H1 (cell line): ENCODE measurements at places on chromosomes 11 and 22. TPM values are rescaled to one million over a fixed set of nuclear protein-coding genes. Genes with fewer than 3 reads are reported as not detected.

Gene MMP8
- not detected in 2 replicates for polyA plus RNA-seq

Gene BTG4
- polyA plus RNA-seq: 0.06 TPM in 1 of 2 replicates, not detected in the other

Gene MAPK8IP2
- polyA plus RNA-seq: 1.5 and 1.7 TPM in 2 replicates

Gene PYGM
- 10.0 and 15.2 TPM in 2 replicates for polyA plus RNA-seq

Gene OSM
- not detected in 2 replicates for polyA plus RNA-seq

Gene CD44
- 9.9 and 13.7 TPM in 2 replicates for polyA plus RNA-seq

Gene ACRV1
- polyA plus RNA-seq: 0.06 TPM in 1 of 2 replicates, not detected in the other

Gene C1QTNF5
- 2.7 and 3.4 TPM in 2 replicates for polyA plus RNA-seq

Gene DDX6
- polyA plus RNA-seq: 15.4 and 29.8 TPM in 2 replicates

Gene FGF4
- polyA plus RNA-seq: 0.57 and 1.3 TPM in 2 replicates

Gene KDM4E
- polyA plus RNA-seq: not detected in 2 replicates

Gene MS4A7
- polyA plus RNA-seq: 0.05 TPM in 1 of 2 replicates, not detected in the other

Gene ISX
- not detected in 2 replicates for polyA plus RNA-seq

Gene CNGA4
- 0.29 and 0.74 TPM in 2 replicates for polyA plus RNA-seq

Gene FOSL1
- 7.2 and 11.6 TPM in 2 replicates for polyA plus RNA-seq

Gene OR10D3
- polyA plus RNA-seq: not detected in 2 replicates

Gene DNAJC24
- polyA plus RNA-seq: 6.8 and 7.2 TPM in 2 replicates

Gene NPTXR
- polyA plus RNA-seq: 3.7 and 4.9 TPM in 2 replicates

Gene KRTAP5-9
- polyA plus RNA-seq: 0.11 TPM in 1 of 2 replicates, not detected in the other

Gene SLC16A8
- polyA plus RNA-seq: 0.70 and 1.2 TPM in 2 replicates

Gene CD3G
- polyA plus RNA-seq: 0.02 TPM in 1 of 2 replicates, not detected in the other

Gene FXYD2
- 0.89 and 1.6 TPM in 2 replicates for polyA plus RNA-seq

Gene GNAZ
- polyA plus RNA-seq: 6.6 and 6.9 TPM in 2 replicates

Gene GAB2
- polyA plus RNA-seq: 6.2 and 6.3 TPM in 2 replicates

Gene MUC2
- not detected in 2 replicates for polyA plus RNA-seq

Gene HEPN1
- polyA plus RNA-seq: not detected in 2 replicates

Gene MAJIN
- not detected in 2 replicates for polyA plus RNA-seq

Gene CUL5
- 4.9 and 9.8 TPM in 2 replicates for polyA plus RNA-seq

Gene PLEKHB1
- polyA plus RNA-seq: 24.5 and 34.8 TPM in 2 replicates

Gene RBMXL2
- polyA plus RNA-seq: not detected in 2 replicates

Gene CREB3L1
- 4.1 and 6.5 TPM in 2 replicates for polyA plus RNA-seq

Gene APOA1
- 0.47 and 0.80 TPM in 2 replicates for polyA plus RNA-seq

Gene P2RX6
- 0.09 and 0.16 TPM in 2 replicates for polyA plus RNA-seq

Gene SCN4B
- polyA plus RNA-seq: 4.1 and 4.9 TPM in 2 replicates

Gene OR5P2
- polyA plus RNA-seq: 0.06 and 0.08 TPM in 2 replicates

Gene PNPLA5
- 3.9 and 5.2 TPM in 2 replicates for polyA plus RNA-seq

Gene C11orf21
- polyA plus RNA-seq: not detected in 2 replicates

Gene MPEG1
- not detected in 2 replicates for polyA plus RNA-seq

Gene MS4A1
- not detected in 2 replicates for polyA plus RNA-seq

Gene UCP3
- polyA plus RNA-seq: 0.67 and 0.85 TPM in 2 replicates

Gene FOLR3
- not detected in 2 replicates for polyA plus RNA-seq

Gene TSPAN18
- polyA plus RNA-seq: 5.2 and 7.0 TPM in 2 replicates

Gene HMOX1
- 39.2 and 41.6 TPM in 2 replicates for polyA plus RNA-seq

Gene RAB3IL1
- 7.9 and 10.8 TPM in 2 replicates for polyA plus RNA-seq

Gene ADORA2A
- 20.3 and 22.1 TPM in 2 replicates for polyA plus RNA-seq

Gene OR2AG1
- not detected in 2 replicates for polyA plus RNA-seq

Gene MPPED2
- polyA plus RNA-seq: 1.3 TPM in 2 replicates
